ENCODE measurements at places on chromosomes 6 and 20. TPM values are rescaled to one million over a fixed set of nuclear protein-coding genes. Genes with fewer than 3 reads are reported as not detected.
A peak's percentile ranks its signal among the peaks of the same experiment; 100 is the strongest.

BFSP1 gene
- 5.8 TPM for polyA plus RNA-seq

DNA sequence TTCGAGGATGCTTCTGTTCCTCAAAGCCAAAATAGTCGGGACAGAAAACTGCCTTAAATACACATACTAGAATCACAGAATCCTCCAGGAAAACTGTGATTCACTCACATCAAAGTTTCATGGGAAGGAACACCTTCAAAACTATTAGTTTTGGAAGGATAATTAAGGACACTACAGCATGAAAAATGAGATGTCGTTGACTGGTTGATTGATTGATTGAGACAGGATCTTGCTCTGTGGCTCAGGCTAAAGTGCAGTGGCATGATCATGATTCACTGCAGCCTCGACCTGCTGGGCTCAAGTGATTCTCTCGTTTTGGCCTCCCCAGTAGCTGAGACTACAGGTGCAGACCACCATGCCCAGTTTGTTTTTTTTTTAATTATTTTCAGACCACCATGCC, 25.7 kb upstream of the MAP3K4 start:
- no peak for DNase-seq

DNA sequence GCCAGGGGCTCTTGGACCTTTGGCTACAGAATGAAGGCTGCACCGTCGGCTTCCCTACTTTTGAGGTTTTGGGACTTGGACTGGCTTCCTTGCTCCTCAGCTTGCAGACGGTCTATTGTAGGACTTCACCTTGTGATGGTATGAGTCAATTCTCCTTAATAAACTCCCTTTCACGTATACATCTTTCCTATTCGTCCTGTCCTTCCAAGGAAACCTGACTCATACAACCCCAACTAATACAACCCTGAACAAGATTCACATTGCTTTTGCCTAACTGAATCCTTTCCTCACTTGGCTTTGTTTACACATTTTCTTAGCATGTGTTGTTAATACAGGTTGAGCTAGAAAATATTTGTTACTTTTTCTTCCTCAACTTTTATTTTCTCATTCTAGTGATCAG, 21.9 kb downstream of the TBXT start:
- no peak for DNase-seq

SLC17A2 gene
- polyA plus RNA-seq: not detected

DNA sequence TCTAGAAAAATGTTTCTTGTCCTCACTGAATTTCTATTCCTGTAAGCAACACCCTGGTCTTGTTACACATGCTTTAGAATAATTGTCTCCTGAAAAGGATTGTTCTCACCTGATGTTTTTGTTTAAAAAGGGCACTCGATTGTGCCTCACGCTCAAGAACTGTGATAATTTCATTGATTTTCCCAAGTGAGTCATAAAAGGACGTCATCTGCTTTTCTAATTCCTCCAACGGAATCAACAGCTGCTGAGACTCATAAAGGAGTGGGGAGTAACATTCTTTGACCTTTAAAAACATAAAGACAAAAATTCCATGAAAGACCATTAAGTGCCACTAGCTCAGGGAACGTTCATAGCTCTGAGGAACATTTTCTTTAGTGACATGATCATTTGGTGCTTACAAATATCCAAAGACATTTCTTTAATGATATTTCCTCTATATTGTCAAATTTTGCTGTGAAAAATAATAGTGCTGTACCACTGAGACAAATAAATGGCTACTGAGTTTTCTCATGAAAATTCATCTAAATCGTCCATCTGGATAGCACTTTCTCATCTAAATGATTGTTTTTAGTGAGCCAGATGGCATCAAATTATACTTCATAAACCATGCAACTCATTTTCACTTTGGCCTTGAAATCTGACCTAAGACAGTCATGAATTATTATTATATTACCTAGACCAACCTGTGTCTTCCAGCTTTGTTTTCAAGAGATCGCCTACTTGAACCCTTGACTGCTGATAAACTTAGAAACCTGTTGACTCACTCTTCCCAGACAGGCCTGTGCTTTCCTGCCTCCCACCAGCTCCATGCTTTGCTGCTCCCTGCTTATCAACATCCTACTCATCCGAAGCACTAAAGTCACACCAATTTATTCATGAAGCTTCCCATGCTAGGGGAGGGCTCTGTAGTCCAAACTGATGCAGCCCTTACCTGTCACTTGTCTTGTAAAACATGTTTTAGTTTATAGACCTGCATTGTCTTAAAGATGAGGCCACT, 178.2 kb downstream of the SYNE1 start:
- no peak for DNase-seq

TAGAP gene
- polyA plus RNA-seq: not detected

SNAP91 gene
- 0.34 TPM for polyA plus RNA-seq

- no peak for DNase-seq
Measured at GRCh38 chr6:20918868-20919267, 384.6 kb downstream of the CDKAL1 start.

ULBP2 gene
- polyA plus RNA-seq: 4.5 TPM

TPX2 gene
- 106 TPM for polyA plus RNA-seq

- DNase-seq: no peak
Measured at GRCh38 chr20:41287327-41287726, 30.2 kb downstream of the ZHX3 start.

- DNase-seq: peak; percentile 88
Measured at GRCh38 chr6:21634582-21634981, 41.0 kb downstream of the SOX4 start.

OR2B6 gene
- 0.18 TPM for polyA plus RNA-seq

MRPL14 gene
- polyA plus RNA-seq: 56.3 TPM

DNA sequence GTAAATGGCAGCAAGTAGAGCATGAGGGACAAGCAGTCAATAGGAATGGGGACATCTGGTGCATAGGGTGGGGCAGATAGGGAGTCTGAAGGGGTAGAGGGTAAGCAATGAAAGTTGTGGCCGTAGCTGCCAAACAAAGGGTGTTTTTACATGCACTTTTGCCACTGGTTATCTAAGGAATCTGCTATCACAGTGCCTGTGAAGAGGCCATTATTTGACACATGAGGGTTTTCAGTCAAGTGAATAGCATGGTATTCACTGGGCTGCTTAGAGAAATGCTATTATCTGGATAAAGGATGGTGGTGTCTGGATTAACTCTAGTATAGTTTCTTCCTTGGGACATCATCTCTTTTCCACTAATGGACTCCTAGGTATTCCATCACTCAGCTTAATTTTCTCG, 118.2 kb downstream of the CARMIL1 start:
- DNase-seq: no peak

DNA sequence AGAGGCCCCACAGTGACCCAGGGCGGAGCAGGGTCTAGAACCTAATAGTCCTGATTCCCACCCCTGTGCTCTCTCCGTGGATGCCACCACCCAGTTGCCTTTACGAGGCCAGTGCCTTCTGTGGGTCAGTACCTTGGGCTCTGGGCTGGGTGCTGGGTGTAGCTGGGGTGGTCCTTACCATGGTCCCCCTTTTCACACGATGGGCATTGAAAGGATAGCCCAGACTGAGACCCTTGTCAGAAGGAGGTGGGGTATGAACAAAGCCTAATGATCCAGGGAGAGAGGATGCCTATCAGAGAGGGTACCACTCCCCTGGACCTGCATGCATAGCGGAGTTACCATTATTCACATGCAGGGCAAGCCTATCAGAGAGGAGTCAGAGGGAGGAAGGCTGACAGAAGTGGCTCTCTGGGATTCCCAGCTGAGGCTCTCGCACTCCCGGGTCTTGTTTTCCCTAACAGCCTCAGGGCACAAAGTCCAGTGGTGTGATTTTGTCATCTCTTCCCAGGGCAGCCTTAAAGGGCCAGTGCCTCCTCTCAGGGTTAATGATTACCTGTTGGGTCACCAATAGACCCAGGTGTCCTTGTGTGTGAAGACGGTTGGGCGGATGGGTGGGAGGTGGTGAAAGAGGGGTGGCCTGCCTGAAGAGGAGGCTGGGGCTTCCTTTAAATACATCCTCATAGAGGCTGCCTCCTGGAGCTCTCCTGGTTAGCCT, 36.2 kb downstream of the VEGFA start:
- DNase-seq: peak; percentile 52

DNA sequence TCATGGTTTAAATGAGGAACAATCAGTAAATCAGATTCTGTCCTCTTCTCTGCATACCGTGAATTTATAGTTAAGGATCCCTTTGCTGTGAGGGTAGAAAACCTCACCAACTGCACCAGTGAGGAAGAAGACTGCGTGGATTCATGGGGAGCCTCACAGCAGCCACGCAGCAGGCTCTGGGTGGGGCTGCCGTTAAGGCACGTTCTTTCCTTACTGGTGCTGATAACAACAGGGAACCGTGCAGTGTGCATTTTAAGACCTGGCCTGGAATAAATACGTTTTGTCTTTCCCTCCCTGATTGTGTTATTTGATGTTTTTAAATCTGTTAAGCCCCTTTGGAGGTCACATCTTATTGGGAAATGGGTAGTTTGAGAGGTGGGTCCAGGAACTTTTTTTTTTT, 17.6 kb upstream of the MYLK2 start:
- no peak for DNase-seq

FAM83C gene
- polyA plus RNA-seq: not detected

DNA sequence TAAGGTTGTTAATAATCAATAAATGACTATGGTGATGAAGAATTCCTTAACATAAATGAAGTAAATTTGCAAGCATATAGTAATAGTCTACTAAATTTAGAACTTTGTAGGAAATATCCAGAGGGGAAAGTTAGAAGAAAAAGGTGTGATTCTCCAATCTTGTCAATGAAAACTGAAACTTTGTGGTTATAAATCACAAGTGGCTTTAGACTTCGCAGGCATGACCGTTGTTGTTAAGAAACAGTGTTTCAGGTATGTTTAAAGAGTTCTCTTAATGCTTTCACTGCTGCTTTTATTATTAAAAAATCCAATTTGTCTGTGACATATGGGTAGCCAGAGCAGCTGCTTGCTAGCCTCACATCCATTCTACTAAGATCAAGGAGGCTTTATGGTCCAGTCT, 475.6 kb upstream of the ADGRB3 start:
- no peak for DNase-seq

DNA sequence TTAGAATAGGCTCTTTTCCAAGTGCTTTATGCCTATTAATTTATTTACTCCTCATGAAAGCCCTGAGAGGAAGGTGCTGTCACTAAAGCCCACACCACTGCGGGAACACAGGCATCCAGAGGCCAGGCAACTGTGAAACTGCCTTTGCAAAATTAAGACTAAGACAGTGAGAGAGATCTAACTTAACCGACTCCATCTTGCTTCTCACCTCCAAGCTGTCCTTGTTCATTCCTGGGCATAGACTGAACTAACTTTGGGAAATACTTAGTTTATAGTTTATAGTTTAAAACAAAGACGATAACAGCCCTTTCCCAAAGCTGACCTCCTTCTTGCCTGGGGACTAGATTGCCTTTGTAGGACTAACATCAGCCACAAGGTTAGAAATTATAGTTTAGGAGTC, 80.1 kb downstream of the RSPH3 start:
- DNase-seq: no peak

GRCh38 chr6:3247255-3248146, 11.2 kb upstream of the PSMG4 start:
- DNase-seq: peak; percentile 24

- no peak for DNase-seq
Measured at GRCh38 chr20:62892348-62893304, 31.0 kb upstream of the TCFL5 start.

- peak; percentile 84 for DNase-seq
Measured at GRCh38 chr20:53828088-53828681, 234.5 kb upstream of the ZNF217 start.

VSX1 gene
- polyA plus RNA-seq: 1.2 TPM

DNA sequence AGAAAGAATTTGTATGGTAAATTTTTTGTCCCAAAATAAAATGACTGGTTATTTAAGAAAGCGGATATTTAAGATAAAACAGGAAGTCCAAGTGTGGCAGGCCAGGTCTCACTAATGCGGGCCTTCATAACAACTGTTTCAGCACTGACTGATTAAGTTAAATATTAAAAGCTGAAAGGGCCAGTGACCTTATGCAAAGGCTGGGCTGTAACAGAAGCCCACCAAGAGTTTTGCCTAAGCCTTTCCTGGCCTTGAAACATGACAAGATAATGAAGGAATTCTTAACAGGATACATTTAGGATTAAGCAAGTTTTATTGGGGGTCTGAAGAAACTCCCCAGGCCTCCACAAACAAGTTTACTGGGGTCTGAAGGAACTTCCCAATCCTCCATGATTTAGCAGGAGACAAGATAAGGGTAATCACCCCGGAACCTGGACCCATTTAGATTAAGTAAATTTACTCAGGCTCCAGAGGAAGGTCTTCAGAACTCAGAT, 36.3 kb downstream of the ZNF133 start:
- no peak for DNase-seq

PRKN gene
- polyA plus RNA-seq: 0.07 TPM

GRCh38 chr20:49705358-49705757, 8.3 kb downstream of the B4GALT5 start:
- DNase-seq: no peak

RIMS1 gene
- not detected for polyA plus RNA-seq

DNA sequence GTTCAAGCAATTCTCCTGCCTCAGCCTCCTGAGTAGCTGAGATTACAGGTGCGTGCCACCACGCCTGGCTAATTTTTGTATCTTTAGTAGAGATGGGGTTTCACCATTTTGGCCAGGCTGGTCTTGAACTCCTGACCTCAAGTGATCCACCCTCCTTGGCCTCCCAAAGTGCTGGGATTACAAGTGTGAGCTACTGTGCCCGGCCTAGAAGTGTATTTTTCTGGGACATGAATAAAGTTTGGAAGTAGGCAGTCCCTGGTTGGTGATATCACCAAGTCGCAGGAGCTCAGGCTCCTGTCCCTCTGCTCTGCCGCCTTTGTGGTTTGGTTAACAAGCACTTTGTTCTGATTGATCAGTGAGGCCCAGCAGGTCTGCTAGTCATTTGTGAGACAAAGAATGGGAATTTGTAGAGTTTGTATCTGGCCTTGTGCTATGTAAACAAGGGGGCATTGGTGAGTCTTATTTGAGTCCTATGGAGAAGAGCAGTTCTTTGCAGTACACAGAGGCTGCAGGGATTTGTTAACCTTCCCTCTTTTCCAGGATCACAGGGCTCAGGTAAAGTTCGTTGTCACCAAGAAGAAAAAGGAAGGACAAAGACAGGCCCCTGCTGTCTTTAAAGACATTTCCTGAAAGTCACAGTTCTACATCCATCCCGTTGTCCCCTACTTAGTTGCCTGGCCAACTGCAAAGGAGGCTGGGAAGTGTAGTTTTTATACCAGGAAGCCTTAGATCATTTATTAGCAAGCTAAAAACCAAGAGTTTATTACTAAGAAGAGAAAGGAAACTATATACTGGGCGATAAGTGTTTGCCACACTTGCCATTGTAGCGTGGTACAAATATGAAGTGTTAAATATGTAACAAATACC, 13.1 kb downstream of the MTHFD1L start:
- no peak for DNase-seq

OR10C1 gene
- not detected for polyA plus RNA-seq

GRCh38 chr6:121237859-121238258, 96.4 kb downstream of the TBC1D32 start:
- DNase-seq: no peak

Measured in A549 (cell line).